ENCODE measurements at places on chromosomes 3 and 15.
A peak's percentile ranks its signal among the peaks of the same experiment; 100 is the strongest.

- DNase-seq: no peak
Observed at GRCh38 chr15:56232058-56232457, 11.6 kb downstream of the RFX7 start.

- DNase-seq: peak; percentile 15
Observed at GRCh38 chr15:101579631-101580163, 72.5 kb downstream of the TM2D3 start.

- DNase-seq: no peak
Observed at GRCh38 chr3:44870375-44871061, 3.9 kb upstream of the TGM4 start.

GRCh38 chr3:129054605-129055104, 5.9 kb upstream of the GP9 start:
- no peak for DNase-seq

GRCh38 chr15:53401503-53401902, 358.0 kb downstream of the WDR72 start:
- no peak for DNase-seq

- DNase-seq: no peak
Observed at GRCh38 chr3:182981038-182981380, 671 bp upstream of the DCUN1D1 start.

- DNase-seq: no peak
Observed at GRCh38 chr3:23807424-23808015, 1.8 kb downstream of the UBE2E1 start.

GRCh38 chr15:26103002-26103404, 239.9 kb upstream of the ATP10A start:
- no peak for DNase-seq

- no peak for DNase-seq
Observed at GRCh38 chr15:68584756-68585573, 6.2 kb downstream of the CORO2B start.

DNA sequence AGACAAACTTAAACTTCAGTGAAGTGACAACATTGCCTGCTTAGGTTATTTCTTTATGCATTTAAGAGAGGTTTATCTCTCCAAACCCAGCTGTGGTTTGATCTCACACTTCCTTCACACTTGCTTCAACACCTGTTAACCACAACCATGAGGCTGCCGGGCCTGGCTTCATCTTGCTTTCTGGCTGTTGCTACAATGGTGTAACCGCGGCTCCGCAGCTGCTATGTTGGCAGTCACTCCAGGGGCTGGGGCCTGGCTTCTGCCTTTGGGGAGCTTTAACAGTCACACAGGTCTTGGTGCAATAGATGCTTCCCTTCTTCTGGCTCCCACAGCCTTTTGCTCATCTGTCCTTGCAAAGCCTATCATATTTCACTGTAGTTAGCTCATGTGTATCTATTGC, 72.9 kb upstream of the MNS1 start:
- DNase-seq: no peak

- peak; percentile 14 for DNase-seq
Observed at GRCh38 chr15:44501768-44502366, 35.1 kb upstream of the EIF3J start.

- DNase-seq: no peak
Observed at GRCh38 chr3:164352991-164353390, 725.3 kb downstream of the SI start.

DNA sequence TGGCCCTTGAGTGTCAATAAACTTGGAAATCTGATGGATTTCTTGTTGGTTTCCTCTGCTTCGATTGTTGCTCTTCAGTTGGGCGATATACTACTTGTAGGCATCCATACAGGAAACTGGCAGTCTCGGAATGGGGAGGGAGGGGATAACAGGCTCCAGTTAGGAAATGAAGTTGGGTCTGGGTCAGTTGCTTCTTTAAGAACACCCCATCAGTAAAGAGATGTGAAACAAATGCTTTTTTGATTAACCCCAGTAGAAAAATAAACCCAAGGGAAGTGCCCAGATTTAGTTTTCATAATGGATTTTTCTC, 681 bp downstream of the CHMP2B start:
- DNase-seq: no peak

DNA sequence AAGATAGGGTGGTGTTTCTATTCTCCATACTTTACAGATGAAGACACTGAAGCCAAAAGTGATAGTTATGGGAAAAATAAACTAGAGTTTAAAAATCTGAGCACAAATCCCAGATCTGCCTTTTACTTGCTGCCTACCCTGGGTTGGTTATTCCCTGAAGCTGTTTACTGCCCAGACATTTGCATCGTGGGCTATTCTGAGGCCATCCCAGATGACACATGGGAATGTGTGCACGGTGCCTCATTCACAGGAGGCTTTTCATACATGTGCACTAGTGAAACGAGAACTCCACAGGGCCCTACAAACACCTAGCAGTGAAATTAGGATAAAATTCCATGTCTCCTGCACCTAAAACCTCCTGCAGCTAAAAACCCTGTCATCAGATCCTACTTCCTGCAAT, 17.5 kb downstream of the MYO5C start:
- DNase-seq: no peak

DNA sequence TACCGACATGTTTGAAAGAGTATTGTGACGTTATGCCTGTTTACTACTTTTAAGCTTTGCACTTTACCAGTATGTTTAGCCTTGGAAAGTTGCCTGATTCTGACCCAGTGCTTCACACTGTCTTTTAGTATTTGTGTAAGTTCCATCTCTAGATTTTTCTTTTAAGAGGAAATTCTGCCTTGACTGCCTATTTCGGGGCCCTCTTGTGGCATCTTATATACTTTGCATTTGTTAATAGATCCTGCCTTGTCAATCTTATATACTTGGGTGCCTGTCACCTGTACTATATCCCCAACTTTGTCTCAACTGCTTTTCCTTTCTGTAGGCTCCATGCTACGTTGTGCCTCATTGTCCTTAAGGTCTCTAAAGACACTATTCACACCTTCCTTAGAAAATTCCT, 244.6 kb downstream of the STXBP5L start:
- no peak for DNase-seq

DNA sequence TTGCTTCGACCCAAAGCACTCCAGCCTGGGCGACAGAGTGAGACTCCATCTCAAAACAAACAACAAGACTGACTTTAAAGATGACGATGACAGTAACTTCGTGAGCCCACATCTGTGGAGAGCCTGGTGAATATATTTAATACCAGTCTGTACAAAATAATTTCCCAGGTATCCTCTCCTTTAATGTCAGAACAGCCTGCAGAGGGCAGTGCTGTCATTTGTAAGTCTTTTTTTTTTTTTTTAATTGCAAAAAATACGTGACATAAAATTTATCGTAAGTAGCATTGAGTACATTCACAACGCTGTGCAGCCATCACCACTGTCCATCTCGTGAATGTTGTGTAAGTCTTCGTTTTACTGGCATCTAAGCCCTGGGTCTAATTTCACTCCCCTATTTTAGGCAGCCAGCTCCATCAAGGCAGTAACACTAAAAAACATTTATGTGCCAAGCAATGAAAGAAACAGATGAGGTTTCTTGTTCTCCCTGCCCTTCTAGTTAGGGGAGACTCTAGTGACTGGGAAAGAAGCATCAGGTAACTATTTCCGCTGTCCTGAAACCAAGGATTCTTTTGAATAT, 1.4 kb downstream of the HTD2 start:
- no peak for DNase-seq

DNA sequence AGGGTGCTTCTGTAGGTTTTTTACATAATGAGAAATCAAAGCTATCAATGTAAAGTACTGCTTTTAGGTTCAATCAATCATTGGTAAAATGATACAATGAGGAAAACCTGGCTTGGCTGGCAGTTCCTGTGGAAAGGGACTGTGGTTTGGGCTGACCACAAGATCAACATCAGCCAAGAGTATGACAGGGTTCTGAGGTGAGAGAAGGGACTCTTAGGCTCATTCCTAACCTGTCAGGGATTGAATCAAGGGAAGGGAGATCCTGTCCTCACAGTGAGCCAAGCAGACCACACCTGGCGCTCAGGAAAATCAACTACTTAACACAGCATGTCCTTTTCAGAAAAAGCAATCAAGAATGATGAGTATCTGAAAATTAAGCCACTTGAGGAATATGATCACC, 111.1 kb downstream of the MAGI1 start:
- no peak for DNase-seq

DNA sequence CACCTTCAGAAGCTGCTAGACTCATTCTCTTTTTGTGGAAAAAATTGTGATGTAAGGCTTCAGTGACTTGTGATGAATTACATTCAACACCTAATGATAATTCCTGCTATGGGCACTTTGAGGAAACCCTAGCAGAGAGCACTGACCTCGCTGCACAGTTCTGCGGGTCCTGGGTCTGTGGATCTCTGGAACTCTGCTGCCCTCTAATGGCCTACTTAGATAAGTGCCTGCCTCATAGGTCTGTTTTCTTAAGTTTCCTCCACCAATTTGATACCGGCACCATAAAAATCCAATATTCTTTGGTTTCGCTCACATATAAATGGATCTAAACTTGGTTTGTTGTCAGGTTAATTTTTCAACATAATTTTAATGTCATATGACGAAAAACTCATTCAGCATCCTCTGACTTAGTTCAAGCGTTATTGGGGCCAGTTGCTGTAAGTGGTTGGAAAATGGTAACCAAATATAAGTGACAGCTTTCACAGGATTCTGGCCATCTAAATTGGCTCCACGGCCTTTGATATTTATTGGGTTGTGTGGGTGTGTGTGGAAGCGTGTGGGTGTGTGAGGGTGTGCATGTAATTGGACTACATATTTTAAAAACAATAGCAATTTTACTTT, 10.4 kb downstream of the SLITRK3 start:
- DNase-seq: peak; percentile 20

DNA sequence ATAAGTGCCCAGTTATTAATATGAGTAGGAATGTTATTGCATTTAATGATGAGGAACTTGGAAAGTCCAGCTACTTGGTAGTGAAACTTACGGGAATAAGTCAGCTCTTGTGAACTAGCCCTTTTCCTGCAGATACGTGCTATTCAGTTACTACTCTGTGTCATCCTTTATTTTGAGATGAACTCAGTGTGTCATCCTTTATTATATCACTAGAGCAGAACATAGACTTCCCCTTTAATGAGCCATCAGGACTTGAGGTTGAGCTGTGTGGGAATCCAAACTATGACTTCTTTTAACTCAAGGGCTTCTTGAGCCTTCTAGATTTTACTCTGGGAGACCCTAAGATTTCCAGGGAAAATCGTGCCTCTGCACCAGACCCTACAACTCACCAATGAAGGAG, 3.6 kb downstream of the ACTC1 start:
- DNase-seq: no peak

DNA sequence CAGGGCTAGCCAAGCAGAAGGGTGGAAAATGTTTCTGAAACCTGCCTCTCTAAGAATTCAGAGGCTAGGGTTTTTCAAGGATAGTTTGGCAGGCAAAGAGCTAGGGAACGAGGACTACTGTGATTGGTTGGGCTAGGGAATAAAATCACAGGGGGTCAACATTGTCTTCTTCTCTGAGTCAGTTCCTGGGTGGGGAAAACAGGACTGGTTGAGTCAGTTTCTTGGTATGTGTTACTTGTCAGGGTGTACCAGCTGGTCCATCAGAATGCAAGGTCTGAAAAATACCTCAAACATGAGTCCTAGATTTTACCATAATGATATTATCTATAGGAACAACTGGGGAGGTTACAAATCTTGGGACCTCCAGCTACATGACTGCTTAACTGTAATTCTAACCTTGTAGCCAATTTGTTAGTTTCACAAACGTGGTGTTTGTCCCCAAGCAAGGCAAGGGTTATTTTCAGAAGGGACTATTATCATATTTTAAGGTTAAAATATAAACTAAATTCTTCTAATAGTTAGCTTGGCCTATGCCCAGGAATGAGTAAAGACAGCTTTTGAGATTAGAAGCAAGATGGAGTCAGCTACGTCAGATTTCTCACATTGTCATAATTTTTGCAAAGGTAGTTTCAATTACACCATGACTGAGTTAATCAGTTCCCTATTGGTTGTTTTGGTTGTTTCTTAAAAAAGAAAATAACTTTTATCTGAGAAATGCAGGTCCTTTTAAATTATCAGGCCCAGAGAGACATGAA, 231.5 kb downstream of the ALCAM start:
- peak; percentile 95 for DNase-seq

DNA sequence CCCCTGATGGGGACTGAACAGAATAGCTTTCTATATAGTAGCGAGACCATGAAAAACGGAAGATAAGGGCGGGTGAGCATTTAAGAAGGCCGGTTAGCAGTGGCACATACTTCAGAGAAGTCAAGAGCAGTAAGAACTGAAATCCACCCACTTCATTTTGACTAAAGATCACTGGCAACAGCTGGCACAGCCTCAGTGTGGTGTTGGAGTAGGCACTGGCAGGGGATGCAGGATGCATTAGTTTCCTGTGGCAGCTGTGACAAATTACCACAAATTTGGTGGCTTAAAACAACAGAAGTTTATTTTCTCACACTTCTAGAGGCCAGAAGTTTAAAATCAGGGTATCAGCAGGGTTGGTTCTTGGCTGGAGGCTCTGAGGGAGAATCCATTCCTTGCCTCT, 176.5 kb downstream of the ADAMTSL3 start:
- DNase-seq: no peak

- DNase-seq: no peak
Observed at GRCh38 chr3:112568642-112569041, 6.8 kb downstream of the SLC35A5 start.

- peak; percentile 78 for DNase-seq
Observed at GRCh38 chr3:62587579-62588031, 214.3 kb upstream of the FEZF2 start.

DNA sequence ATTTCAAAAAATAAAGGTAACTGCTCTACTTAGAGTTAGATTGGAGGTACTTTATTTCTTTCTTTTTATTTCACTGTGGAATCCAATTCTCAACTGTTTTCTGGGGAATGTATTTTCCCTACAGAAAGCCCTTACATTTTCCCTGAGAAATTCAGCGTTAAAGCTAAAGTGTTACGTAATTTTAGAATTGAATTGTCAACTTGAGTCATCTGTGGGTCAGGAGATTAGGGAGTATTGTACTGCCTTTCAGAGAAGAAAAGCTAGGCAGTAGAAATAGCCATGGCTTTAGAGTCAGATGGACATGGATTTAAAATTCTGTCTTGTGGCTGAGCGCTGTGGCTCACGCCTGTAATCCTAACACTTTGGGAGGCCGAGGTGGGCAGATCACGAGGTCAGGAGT, 728.6 kb downstream of the ROBO1 start:
- DNase-seq: no peak

DNA sequence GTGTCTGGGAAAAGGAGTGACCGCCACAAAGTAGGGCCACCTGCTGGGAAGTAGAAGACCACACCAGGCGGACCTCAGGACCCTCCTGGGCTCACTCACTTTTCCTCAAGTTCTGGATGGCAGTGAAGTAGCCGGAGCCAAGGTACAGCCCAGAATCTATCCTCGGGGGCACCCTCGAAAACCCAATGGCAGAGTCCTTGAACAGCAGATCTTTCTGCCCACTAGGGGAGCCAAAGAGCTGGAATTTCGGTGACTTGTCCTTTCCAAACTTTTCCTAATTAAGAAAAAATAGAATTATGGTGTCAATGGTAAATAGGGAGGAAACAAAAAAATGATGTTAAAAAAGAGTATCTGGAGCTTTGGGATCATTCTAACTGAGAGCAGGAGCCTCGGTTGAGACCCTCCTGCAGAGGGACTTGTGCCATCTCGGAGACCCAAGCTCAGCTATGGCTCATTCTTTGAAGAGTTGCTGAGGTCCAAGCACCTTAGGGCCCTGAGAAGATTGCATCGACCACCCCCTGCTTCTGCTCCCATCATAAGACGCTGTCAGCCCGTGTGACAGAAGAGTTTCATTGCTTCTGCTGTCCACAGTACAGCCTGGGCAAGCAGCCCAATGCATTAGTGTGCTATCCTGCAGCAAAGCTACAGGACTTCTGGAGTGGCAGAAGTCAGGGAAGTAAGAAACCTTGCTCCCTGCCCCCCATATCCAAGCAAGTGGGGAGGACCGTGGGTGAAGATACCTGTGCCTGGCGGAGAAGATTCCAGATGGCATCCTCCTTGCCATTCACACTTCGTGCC, 14.8 kb downstream of the LTF start:
- DNase-seq: no peak
